NCI-H2081 (cell line): ENCODE measurements at places on chromosomes 16 and 17.

- peak; percentile 19 for DNase-seq
Observed at GRCh38 chr16:67393788-67394154, 473 bp upstream of the TPPP3 start.

- no peak for DNase-seq
Observed at GRCh38 chr16:82175627-82176026, 5.6 kb upstream of the MPHOSPH6 start.

DNA sequence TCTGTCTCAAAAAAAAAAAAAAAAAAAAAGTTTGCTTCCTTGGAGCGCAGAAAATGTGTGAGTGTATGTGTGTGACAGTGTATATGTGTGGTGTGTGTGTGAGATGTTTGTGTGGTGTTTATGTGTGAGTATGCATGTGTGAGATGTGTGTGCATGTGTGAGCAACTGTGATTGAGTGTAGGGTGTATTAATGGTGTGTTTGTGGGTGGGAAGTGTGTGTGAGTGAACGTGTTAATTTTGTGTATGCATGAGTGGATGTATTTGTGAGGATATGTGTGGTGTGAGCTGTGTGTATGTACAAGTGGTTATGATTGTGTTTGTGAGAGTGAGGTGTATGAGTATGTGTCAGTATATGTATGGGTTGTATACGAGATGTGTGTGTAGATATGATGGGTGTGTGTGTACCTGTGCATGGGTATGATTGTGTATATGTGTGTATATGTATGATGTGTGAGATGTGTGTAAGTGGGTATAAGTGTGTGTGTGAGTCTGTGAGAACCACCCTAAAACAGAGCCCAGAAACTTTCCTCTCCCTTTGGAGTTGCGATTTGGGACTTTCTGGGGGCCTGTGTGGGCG is 22.5 kb upstream of the ETV4 start:
- no peak for DNase-seq

GRCh38 chr16:14641926-14642325 is 9.2 kb downstream of the BFAR start:
- DNase-seq = no peak

DNA sequence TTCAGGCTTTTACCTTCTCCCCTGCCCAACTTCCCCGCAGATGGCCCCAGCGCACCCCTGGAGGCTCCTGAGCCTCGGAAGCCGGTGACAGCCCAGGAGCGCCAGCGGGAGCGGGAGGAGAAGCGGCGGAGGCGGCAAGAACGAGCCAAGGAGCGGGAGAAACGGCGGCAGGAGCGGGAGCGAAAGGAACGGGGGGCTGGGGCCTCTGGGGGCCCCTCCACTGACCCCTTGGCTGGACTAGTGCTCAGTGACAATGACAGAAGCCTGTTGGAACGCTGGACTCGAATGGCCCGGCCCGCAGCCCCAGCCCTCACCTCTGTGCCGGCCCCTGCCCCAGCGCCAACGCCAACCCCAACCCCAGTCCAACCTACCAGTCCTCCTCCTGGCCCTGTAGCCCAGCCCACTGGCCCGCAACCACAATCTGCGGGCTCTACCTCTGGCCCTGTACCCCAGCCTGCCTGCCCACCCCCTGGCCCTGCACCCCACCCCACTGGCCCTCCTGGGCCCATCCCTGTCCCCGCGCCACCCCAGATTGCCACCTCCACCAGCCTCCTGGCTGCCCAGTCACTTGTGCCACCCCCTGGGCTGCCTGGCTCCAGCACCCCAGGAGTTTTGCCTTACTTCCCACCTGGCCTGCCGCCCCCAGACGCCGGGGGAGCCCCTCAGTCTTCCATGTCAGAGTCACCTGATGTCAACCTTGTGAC is 3.6 kb downstream of the MAPK7 start:
- DNase-seq = no peak

GRCh38 chr17:1413281-1413791 is 13.3 kb upstream of the YWHAE start:
- DNase-seq = peak; percentile 50

GRCh38 chr17:57874434-57875289 is 24.8 kb upstream of the MRPS23 start:
- DNase-seq = no peak
